Caki2 (cell line): ENCODE measurements at places on chromosomes 2 and 18.

- no peak for DNase-seq
Observed at GRCh38 chr18:79919089-79919488, 32.4 kb downstream of the SLC66A2 start.

DNA sequence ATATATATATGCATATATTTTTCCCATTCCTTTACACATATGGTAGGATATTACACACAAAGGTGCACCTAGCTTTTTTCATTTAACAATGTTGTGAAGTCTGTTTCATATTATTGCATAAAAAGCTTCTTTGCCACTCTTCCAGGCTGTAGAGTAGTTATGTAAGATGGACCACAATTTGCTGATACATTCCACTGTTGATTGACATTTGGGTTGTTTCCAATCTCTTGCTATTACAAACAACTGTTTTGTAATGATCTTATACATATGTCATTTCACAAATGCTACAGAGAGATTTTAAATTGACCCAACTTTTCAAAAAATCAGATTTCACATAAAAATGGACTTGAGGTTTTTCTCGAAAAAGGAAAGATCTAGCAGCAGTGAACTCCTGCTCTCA lies 301.4 kb downstream of the CDCA7 start:
- no peak for DNase-seq

GRCh38 chr2:134327367-134327766 lies 73.5 kb downstream of the MGAT5 start:
- DNase-seq: no peak

GRCh38 chr2:86229221-86229620 lies 30.0 kb downstream of the MRPL35 start:
- DNase-seq: no peak

DNA sequence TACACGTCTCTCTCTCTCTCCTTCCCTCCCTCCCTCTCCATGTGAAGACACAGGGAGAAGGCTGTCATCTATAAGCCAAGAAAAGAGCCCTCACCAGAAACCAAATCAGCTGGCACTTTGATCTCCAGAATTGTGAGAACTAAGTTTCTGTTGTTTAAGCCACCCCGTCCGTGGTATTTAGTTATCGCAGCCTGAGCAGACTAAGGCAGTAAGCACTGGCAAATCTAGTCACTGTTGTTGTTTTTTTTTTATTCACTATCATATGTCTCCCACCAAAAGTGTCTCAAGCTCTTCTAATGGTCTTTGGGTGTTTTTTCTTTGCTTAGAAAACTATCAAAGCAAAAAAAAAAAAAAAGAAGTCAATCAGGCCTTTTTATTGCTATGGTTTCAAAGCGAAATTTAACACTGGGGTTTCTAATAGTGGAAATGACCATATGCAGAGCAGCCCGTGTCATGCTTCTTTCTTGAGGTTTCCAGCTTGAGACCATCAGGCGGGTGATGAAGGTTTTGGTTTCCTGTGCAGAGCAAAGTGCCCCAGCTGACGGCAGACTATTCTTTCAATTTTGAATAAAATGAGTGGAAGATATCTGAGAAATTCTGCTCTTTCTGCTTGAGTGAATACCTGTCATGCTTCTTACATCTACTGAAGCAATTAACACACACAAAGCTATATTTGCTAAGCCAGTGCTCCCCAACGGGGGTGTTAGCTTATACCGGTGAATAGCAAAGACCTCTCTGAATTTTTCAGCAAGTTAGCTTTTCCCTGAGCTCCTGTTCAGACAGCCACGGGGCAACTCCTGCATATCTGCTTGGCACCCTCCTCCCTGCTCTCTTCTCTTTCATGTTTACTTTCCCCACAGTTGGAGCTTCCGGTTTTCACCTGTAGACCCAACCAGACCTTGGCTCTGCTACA lies 394.1 kb upstream of the ATP5MC3 start:
- DNase-seq: no peak

- peak; percentile 77 for DNase-seq
Observed at GRCh38 chr2:152525277-152525838, 190.4 kb downstream of the FMNL2 start.

GRCh38 chr18:79900610-79901570 lies 50.6 kb downstream of the SLC66A2 start:
- no peak for DNase-seq

- DNase-seq: no peak
Observed at GRCh38 chr2:11133936-11134320, 21.3 kb upstream of the SLC66A3 start.

DNA sequence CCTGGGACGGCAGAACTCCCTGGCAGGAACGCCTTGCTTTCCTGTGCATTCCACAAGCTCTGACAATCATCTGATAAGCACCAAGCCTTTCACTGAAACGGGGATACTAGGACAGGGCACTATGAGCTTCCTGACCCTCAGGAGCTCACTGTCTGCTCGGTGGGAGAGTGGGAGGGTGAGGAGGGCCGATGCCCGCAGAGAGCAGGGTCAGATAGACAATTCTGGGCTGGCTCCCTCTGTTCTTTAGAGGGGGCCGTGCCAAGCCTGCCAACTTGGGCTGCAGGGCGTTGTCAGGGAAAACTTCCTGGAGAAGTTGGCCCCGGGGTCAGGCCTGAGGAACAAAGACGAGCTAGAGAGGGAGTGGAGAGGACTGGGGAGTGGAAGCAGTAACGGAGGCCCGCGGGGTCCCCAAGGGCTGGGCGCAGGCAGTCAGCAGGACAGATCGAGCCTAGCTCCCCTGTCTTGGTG lies 82.0 kb downstream of the CTAGE1 start:
- DNase-seq: no peak

DNA sequence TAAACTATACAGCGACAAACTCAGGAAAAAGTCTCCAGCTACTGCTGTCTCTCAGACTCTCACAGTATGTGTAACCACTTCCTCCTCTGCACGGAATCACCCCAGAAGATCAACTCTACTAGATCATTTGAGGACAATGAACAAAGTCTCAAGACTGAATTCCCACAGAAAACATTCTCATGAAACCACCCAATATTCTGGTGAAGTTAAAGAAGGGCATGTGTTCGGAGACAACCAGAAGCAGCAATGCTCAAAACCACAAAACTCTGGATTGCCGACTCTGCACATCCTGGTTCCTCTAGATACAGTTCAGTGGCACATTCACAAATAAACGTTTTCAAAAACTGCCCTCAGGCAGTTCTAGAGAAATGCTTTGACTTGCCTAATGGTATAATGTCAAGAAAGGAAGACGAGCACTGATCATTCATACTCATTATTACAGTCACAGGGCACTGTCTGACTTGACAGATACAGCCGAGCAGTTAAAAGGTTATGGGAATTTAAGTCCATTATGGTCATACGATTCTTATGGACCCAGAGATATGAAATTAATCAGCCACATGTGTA lies 91.9 kb upstream of the STK17B start:
- peak; percentile 45 for DNase-seq

GRCh38 chr2:184294831-184295230 lies 303.5 kb upstream of the ZNF804A start:
- no peak for DNase-seq

DNA sequence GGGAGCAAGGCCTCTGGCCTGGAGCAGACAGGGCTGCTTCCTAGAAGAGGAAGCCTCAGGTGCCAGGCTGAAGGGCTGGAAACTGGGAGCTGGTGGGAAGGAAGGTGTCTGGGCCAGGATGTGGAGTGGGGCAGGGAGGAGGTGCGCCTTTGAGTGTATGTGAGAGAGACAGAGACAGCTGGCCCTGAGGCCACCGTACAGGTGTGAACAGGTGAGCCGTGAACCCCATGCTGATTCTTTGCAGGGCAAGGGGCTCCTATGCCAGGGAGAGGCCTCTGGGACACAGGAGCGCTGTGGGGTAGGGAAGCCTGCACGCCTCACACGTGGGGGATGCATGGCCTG lies 16.3 kb downstream of the ZFP36L2 start:
- DNase-seq: no peak

DNA sequence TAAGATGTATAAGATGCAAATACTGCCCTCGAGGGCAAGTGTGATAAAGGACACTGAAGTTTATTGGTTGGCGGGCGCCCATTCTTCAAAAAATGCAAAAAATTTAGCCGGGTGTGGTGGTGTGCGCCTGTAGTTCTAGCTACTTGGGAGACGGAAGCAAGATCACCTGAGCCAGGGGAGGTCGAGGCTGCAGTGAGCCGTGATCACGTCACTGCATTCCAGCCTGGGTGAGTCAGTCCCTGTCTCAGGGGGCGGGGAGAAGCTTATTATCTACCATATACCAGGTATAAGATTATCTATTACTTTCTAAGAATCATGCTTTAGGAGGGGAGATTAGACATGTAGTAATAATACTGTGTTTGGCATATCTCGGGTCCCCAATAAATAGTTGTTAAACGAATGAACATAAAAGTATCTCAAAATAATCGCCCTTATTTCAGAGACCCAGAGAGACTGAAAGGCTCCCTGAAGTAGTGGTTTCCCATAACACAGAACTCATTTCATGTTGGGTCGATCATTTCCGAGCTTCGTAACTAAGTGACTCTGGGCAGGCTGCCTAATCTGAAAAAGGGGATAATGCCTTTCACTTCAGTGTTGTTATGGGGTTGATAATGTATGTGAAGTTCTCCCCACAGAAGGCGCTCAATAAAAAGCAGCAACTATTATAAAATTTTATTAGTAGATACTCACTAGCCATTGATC lies 1.2 kb upstream of the SELENOI start:
- peak; percentile 80 for DNase-seq

- DNase-seq: no peak
Observed at GRCh38 chr18:50895350-50896045, 16.6 kb downstream of the ME2 start.

DNA sequence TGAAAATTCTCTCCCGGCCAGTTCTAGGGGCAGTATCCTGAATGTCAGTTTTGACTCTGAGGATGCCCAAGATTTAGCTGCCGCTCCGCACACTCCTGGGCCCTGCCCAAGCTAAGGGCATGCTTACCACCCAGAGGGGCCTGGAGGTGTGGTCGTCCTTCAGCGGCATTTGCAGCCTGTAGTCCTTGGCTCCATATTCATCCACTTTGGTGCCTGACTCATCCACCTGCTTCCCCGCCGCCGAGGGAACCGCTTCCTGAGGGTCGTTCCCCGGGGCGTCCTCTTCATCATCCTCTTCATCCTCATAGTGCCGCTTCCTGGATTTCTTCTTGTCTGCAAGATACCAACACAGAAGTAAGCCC lies 577 bp downstream of the ERCC3 start:
- DNase-seq: no peak

DNA sequence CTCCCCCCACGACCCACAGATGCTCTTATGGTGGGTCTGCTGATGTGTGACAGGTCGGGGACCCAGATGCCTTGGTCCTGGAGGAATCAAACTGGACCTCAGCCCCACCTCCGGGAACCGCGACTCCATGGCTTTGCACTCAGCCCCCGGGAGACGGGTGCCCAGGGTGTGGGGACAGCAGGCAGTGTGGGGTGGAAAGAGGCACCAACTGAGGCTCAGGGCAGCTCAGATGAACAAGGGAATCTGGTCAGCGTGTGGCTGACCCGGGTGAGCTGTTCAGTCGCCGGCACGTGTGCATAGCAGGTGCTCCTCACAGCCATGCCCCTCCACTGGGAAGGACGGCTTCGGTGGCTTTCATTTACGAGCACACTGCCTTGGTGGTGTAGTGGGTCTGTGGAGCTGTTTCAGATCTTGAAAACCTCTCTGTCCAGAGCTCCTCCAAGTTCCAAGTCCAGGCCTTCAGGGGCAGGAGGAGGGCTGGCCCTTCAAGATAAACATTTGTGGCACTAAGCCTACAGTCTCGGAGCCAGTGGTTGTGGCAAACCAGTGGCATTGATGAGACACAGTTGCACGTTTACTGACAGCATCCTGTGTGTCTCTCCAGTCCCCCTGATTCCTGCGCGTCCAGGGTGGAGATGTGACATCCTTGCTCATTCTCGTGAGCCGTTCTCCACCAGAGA lies 471.2 kb upstream of the HS6ST1 start:
- DNase-seq: no peak

GRCh38 chr2:100278986-100279385 lies 43.3 kb downstream of the LONRF2 start:
- DNase-seq: no peak

GRCh38 chr2:8639122-8639635 lies 42.7 kb upstream of the ID2 start:
- no peak for DNase-seq

GRCh38 chr18:23593720-23594119 lies 7.4 kb upstream of the NPC1 start:
- DNase-seq: peak; percentile 61

DNA sequence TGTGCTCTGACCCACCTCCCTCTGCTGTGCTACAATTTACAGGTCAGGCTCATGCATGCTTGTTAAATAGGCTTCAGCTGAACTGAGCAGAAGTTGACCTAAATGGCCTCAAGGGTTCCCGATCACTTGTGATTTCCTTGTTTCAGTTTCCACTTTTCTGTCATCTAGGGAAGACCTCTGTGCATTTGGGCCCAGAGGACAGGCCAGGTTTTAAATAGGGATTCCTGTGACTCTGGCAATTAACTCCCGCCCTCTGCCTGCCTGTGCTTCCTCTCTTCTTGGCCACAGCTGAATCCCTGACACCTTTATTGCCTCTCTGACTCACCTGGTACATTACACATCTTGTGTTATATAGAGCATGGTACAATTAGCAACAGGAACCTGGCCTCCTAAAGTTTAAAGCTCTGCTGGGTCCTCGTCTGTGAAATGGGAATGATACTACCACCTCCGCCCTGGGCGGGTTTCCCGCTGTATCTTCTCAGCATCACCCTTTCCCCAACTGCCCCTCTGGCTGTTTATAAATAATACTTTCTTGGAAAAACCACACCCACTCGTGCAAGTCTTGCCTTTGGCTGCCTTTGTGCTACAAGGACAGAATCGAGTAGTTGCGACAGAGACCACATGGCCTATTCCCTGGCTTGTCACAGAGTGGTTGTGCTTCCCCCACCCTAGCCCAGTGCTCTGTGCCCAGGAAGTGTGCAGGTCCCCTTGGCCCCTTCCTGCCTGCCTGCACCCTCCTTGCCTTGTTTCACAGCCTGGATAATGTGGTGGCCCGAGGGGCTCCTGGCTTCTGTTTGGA lies 7.9 kb downstream of the CABLES1 start:
- peak; percentile 30 for DNase-seq

DNA sequence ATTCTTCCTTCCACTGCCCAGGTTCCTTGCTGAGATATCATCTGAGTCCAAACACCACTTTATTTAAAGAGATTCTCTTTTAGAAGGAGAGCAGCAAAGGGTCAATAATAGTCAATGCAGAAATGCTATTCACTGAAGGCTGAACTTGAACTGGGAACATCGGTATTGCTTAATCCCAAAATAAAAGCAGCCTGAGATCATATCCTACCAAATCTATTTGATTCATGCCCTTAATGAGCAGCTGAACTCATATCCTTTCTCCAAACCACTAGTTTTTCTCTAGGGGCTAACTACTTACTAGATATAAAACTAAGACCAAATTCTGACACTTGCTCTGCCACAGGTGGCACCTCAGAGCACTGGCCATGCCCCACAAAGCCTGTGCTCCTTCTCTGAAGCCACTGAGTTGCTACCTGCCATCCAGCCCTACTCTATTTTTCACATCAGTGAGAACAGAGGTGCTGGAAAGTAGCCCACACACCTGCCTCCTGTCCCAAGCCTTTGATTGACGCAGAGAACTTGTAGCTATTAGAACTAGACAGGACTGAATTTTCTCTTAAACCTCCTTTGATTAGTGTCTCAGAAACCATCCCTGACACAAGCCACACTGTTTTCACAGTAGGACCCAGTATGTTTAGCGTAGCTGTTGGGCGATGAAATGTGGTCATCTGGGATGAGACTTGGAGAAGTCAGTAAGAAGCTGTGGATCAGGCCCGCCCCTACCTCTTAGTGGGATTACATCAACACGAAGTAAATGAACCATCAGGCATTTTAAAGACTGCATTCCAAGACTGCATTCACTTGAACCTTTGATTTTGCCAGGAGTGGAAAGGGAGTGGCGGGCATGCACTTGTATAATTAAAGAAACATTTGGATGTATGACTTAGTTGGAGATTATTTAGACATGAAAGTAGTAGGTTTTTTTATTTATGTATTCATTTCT lies 124.3 kb downstream of the RBMS1 start:
- DNase-seq: peak; percentile 60

GRCh38 chr2:222296911-222297599 lies 1.7 kb downstream of the PAX3 start:
- DNase-seq: no peak
